Activated T-helper 1 cell treated with anti-CD3 and anti-CD28 coated beads, Interleukin-12 subunit alpha, Interleukin-12 subunit beta, Interleukin-2, Interleukin-4 antibody, amounts not matched to agents 30 ng/mL and 10 ng/mL and 1 ng/mL, durations not matched to agents 14 hours and 24 hours and 36 hours (primary cell): ENCODE measurements at places on chromosomes 5 and 9. TPM values are rescaled to one million over a fixed set of nuclear protein-coding genes. Genes with fewer than 3 reads are reported as not detected.

DNA sequence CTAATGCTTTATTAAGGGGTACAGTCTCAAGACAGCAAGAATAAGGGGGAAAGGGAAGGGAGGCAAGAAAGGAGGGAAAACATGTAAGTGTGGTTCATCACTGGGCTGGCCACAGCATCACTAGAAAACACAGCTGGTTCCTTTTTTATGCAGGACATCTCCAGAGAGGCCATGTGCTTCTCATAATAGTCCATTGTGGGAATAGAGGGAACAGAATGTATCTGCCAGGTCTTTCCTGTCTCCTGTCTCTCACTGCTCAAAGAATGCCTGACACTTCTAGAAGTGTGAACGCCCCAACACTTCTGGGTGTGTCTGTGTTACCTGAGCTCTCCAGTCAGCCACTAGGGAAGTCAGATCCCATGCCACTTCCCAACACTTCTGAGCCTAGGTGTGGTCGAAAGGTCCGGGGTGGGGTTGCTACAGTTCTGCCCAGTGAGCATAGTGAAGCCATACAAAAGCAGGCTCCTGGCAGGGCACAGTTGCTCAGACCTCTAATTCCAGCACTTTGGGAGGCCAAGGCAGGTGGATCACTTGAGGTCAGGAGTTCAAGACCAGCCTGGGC lies 255.6 kb upstream of the SLC30A5 start:
- no peak for DNase-seq
- no peaks in the 10 kb centered on the region for H3K36me3 ChIP-seq
- no peaks in the 10 kb centered on the region for H3K4me1 ChIP-seq
- no peak overlapping the region for H3K4me3 ChIP-seq

DNA sequence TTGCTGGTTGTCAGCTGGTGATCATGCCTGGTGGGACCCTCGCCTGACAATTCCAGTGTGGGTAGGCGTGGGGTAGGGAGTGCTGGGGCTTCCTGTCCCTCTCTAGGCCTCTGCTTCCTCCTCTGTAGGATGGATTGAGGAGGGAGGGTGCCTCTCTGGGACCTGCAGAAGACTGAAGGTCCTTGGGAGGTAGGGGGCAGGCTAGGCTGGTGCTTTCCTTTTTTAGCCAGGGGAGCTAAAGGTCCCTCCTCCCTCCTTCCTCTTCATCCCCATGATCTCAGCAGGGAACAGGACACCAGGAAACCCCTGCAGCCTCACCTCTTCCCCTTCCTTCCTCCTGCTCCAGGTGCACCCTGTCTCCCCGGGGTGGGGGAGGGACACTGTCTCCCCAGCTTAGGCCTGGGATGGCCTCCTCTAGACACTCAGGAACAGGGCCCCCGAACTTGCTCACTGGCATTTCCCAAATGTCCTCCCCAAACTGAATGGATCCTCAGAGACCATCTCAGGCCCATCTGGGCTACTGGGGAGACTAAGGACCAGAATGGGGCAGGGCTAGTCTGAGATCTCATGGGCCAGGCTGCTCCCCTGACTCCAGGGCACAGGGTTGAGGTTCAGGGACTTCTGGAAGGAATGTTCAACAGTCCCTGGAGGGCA lies 8.4 kb downstream of the SH2D3C start:
- no peak for DNase-seq
- peak overlapping the region; percentile 86 for H3K4me3 ChIP-seq
- H3K4me1 ChIP-seq: peaks cover 73% of the 10 kb centered on the region
- H3K36me3 ChIP-seq: peaks cover 44% of the 10 kb centered on the region

DNA sequence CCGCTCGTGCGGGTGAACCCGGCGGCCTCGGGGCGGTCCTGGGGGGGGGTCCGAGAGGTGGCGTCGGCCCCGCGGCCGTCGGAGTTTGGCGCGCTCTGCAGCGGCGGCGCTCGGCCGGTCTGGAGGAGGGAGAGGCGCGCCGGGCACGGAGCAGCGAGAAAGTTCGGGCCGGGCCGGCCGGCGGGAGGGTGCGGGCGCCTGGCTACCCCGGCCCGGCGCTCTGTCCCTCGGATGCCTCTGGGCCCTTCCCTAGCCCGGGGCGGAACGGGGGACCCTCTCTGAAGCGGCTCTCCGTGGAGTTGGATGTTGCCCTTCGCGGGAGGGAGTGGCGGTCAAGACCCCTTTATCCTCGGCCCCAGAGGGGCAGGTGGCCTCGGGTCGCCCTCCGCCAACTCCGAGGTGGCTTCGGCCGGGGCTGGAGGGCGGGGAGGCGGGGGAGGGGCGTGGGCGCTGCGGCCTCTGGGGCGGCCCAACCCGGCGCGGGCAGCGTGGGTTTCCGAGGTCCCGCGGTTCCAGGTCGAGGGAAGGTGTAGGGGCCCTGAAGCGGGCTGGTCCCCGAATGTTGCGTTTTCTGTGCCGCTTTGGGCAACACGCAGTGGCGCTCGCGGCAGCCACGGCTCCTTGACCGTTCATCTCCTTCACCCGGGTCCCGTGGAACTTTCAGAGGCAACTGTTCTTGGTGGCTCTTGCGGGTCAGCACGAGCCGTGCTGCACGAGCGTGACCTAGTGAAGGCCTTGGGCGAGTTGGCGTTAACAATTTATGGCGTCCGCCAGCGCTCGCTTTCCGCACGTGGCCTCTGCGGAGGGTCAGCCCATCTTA lies 290.5 kb downstream of the DOCK8 start:
- peak overlapping the region; percentile 77 for H3K4me3 ChIP-seq
- no peak overlapping the region for H3K27ac ChIP-seq
- peaks cover 2% of the 10 kb centered on the region for H3K36me3 ChIP-seq
- no peak for DNase-seq
- H3K27me3 ChIP-seq: peaks cover 39% of the 10 kb centered on the region
- H3K4me1 ChIP-seq: no peaks in the 10 kb centered on the region

- H3K27me3 ChIP-seq: no peaks in the 10 kb centered on the region
- H3K4me1 ChIP-seq: no peaks in the 10 kb centered on the region
- peaks cover 32% of the 10 kb centered on the region for H3K36me3 ChIP-seq
These were observed 89.8 kb downstream of the ERMP1 start for GRCh38 chr9:5743109-5743508.

DNA sequence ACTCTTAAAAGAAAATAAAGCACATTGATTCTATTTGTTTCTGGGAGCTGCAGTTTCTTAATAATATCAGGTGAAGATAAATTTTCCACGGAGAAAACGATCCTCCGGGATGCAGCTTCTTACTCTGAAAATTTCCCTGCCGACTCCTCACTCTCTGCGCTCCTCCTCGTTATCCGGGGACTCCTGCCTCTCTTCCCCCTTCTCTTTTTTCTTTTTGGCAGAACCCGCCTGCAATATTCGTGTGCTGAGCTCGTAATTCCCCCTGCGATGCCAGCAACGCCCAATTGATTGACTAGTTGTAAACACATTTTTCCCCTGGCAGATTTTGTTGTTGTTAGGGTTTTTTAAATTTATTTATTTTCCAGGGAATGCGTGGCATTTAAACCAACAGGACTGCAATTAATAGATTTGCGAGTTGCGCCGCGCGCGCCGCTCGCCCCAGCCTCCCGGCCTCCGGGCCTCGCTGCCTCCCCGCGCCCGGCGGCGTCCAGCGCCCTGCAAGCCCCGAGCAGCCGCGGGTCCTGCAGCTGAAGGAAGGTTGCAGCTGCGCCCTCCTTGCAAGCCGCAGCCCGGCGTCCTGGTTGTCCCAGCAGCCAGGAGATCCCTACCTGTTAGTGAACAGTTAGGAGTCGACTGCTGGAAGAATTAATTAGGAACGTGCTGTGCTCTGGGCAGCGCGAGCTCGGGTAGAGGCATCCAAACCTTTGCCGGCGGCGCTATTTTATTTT lies 2.2 kb downstream of the NTNG2 start:
- peak overlapping the region; percentile 76 for H3K4me3 ChIP-seq
- H3K36me3 ChIP-seq: peaks cover 8% of the 10 kb centered on the region
- DNase-seq: no peak
- peaks cover 19% of the 10 kb centered on the region for H3K4me1 ChIP-seq
- peak overlapping the region; percentile 13 for H3K27ac ChIP-seq

Gene PKD2L2
- total RNA-seq: not detected in 2 replicates

DNA sequence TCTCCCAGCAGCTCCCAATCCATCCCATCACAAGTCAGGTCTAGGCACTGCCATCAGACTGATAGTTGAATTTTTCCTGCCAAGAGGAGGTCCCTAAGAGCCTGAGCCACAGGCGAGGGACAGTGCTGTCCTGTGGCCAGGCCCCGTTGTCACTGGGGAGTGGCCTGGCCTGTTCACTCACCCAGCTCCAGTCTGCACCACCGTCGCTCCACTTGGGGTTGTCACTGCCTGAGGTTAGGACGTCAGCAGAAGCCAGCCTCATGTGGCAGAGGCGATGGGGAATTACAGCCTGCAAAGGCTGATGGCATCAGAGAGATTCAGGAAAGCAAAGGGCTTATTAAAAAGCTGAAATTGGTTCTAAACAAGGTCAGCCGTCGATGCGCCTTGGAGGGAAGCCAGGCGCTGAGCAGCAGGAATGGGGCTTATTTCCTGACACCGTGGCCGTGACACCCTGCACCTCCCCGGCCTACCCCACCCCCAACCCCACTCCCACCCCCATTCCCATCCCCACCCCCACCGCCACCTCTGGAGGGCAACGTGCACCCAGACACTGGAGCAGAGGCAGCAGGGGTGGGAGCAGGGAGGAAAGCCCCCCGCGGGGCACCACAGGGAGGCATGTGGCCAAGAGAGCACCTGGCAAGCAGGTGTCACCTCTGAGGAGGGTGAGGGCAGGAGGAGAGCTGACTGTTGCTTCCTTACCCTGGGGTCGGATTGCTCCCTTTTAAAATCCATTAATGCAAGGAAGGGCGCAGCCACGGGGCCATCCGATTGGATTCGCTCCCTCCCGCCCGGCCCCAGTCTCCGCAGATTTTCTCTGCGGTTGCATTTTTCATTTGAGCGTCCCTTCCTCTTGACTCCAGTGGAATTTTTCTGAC lies 3.1 kb upstream of the DBH start:
- no peaks in the 10 kb centered on the region for H3K4me1 ChIP-seq
- no peak overlapping the region for H3K27ac ChIP-seq
- no peak overlapping the region for H3K4me3 ChIP-seq
- DNase-seq: no peak
- no peaks in the 10 kb centered on the region for H3K27me3 ChIP-seq
- no peaks in the 10 kb centered on the region for H3K36me3 ChIP-seq

DNA sequence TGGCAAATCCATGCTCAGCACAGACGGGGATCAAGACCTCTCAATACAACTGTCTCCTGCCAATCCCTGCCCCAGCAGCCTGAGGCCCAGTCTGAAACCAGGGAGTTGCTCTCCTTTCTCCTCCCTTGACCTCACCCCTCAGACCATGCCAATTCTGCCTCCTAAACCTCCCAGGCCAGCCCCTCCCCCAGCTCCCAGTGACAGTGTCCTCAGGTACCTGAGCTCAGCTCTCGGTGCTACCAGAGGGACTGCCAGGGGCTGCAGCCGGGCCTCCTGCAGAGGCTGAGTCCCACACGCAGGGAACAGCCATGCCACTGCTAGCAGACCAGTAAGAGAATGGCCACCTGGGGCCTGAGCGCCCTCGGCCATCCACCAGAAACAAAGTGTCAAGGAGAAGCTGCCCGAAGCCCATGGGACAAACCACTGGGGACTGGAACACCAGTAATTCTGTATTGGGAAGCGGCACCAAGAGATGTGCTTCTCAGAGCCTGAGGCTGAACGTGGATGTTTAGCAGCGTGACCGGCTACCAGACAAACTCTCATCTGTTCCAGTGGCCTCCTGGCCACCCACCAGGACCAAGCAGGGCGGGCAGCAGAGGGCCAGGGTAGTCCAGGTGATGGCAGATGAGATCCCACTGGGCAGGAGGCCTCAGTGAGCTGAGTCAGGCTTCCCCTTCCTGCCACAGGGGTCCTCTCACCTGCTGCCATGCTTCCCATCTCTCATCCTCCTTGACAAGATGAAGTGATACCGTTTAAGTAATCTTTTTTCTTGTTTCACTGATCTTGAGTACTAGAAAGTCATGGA lies 557 bp upstream of the IL3 start:
- no peak for DNase-seq
- no peak overlapping the region for H3K27ac ChIP-seq
- no peak overlapping the region for H3K4me3 ChIP-seq
- peaks cover 12% of the 10 kb centered on the region for H3K27me3 ChIP-seq
